Activated CD8-positive, alpha-beta memory T cell treated with anti-CD3 and anti-CD28 coated beads, Interleukin-2, amount 10 ng/mL, durations not matched to agents 7 days and 5 days (primary cell): ENCODE measurements at places on chromosomes 3 and 15. TPM values are rescaled to one million over a fixed set of nuclear protein-coding genes. Genes with fewer than 3 reads are reported as not detected.

DNA sequence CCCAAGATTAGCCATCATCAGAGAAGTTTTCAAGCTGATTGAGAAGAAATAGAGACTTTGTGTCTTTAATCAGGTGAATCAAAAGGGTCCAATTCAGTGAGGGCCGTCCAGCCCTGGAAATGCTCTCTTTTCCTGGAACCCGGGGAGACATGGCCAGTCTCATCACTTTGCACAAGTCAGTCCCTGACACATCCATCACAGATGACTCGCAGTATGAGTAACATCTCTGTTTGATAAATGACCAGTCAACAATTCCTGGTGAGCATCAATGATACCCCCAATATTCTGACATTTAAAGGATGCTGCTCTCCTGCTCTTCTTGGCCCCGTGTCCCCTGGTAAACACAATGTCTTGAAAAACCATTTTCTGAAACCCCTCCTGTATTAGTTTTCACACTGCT is 26.7 kb downstream of the C3orf20 start:
- no peak for DNase-seq

Gene ARGFX
- total RNA-seq: not detected

Gene COL8A1
- total RNA-seq: not detected

- DNase-seq: no peak
These were observed at the start of gene RAB6B for GRCh38 chr3:133895208-133896001. Gene RAB6B (minus strand): TSS chr3:133895882. CDS start chr3:133895466, 416 bp downstream.

Gene GOLGA6L22
- not detected for total RNA-seq

DNA sequence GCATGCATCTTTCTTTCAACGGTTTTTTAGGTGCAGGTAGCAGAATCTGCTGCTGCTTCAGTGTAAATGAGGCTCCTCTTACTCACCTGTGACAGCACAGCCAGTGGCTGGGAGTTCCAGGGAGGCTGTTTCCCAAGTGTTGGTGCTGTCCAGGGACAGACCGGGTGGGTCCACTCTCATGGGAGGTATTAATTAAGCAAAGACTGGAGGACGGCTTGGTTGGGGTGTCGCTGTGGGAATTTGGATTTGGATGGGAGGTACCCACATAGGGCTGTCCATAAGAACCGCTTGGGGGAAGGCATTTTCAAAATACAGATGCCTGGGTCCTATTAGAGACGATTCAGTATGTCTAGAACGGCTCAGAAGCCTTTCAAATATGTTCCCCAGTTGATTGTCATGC is 42.9 kb downstream of the SV2B start:
- DNase-seq: no peak

- no peak for DNase-seq
These were observed 18.4 kb upstream of the TOPAZ1 start for GRCh38 chr3:44223299-44223698.

DNA sequence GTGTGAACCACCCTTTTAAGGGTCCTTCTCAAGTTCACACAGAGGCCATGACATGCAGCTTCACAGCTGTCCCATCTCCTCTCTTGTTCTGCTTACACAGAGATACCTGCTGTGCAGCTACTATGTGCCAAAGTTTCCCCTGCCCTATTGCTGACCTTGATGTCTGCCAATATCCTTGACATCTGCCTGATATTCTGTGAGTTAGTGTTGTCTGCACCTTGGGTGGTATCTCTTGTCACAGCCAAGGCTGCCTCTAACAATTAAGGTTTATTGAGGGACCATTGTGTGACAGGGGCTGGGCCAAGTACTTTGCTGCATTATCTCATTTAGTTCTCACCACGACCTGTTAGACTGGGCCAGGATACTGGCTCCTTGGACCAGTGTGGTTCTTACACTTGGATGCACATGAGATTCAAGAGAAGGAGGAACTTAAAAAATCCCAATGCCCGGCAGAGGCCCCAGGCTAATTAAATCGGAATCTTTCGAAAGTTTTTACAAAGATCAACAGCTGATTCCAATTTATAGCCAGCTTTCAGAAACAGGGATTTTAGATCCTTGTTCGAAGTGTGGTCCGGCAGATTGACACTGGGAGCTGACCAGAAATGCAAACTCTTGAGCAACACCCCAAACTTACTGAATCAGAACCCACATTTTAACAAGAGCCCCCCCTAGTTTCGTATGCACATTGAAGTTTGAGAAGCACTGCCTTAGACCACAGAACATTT is 178.6 kb downstream of the SATB1 start:
- DNase-seq: no peak

GRCh38 chr15:58509556-58509955 is 77.8 kb downstream of the LIPC start:
- no peak for DNase-seq

Gene GOLGA6A
- total RNA-seq: not detected

DNA sequence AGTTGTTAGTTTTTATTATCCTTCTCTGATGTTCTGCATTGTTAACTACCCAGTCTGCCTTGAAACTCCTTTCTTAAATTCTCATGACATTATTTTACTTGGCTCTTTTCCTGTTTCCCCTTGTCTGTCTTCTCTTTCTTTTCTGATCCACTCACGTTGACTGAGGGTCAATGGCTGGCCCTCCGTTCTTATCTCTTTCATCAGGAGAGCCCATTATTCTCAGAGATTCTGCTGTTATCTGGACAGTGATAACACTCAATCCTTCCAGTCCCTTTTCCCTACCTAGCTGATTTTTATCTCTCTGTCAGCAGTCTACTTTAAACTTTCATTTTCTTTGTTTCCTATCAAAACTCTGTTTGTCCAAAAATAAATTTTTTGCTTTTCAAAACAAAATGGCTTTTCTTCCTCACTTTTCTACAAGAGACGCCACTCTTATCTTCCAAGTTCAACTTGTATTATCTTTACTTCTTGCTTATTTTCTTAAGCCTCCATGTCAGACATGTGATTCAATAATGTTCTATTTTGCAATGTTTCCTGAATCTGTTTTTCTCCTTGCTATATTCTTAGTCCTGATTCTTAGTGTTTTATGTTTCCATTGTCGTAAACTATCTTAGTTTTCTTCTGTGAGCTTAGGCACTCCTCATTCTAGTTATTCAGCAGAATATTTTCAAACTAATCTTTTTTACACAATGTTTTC is 120.2 kb downstream of the NEDD4 start:
- DNase-seq: no peak

DNA sequence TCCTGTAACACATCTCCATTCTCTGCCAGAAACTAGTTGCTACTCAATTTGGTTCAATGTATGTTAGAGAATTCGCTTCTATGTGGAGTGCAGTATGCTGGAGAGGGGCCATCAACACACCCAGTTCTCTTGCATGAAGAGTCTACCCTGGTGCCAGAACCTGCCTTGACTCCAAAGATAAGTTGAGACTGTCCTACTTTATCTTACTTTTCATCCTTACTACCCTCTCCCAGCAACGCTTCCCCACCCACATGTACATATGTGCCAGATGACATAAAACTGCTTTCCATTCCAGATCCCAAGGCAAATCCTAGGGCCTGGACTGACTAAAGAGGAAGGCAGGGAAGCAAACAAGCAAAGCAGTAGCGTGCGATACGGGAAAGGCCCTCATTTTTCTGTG is 442.6 kb upstream of the THRB start:
- DNase-seq: no peak

- no peak for DNase-seq
These were observed 7.4 kb downstream of the SLC6A11 start for GRCh38 chr3:10823516-10823818.

- no peak for DNase-seq
These were observed 42.9 kb downstream of the AKAP13 start for GRCh38 chr15:85423256-85423655.

Gene HHLA2
- 9.4 TPM for total RNA-seq

DNA sequence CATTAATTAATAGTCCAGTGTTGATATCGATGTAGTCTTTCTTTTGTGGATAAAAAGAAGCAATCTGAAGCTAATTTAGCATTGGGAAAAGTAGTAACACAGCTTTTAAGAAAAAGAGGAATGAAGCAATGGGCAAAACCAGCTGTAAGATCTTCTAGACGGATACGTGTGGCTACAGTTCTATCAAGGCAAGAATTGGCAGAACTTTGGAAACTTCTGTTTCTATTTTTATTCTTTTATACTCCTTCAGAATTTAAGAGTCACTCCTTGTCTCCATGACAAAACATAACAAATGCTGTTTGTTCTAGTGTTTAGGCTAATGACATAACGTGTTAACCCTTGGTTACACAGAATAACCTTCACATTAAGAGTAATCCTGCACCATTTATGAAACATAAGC is 289.2 kb downstream of the ROBO2 start:
- no peak for DNase-seq

DNA sequence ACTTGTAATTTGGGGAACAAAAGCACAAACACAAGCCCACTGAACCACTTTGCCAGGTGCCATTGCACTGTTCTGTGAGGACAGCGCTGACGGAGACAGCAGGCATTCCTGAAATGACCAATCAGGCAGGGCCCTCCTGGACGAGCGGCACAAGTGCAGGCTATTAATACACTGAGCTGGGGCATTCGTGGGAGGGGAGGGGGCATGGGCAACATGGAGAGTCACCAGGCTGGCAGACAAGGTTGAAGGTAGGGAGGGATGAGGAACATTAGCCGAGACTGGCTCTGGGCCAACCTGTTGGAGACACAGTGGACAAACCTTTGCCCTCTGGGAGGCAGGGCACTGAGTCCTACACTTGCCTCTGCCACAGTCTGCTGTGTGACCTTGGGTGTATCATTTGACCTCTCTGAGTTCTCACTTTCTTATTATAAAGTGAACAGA is 45.6 kb downstream of the NOX5 start:
- no peak for DNase-seq

GRCh38 chr15:91723959-91724358 is 129.5 kb upstream of the SLCO3A1 start:
- DNase-seq: no peak

GRCh38 chr3:167657684-167658225 is 4.0 kb upstream of the WDR49 start:
- no peak for DNase-seq

Gene IMPG2
- total RNA-seq: 0.23 TPM
